ENCODE measurements at places on chromosomes 5 and 9.

DNA sequence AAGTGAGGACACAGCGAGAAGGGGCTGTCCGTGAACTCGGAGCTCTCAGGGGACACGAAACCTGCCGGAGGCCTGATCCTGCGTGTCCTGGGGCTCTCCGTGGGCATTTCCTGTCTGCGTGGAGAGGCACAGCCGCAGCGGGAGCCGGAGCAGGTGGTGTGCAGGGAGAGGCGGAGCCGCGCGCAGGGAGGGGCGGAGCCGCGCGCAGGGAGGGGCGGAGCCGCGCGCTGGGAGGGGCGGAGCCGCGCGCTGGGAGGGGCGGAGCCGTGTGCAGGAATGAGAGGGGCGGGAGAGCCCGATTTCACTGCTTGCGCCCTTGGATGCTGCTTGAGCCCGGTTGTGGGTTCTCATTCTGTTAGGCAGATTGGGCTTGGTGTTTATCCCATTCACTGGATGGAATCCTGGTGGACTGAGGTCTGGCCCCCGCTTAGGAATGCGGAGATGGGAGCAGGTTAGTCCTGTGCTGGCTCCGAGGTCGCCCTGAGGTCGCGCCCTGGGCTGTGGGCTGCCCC is 26.7 kb downstream of the NDUFS6 start:
- DNase-seq: peak; percentile 9

DNA sequence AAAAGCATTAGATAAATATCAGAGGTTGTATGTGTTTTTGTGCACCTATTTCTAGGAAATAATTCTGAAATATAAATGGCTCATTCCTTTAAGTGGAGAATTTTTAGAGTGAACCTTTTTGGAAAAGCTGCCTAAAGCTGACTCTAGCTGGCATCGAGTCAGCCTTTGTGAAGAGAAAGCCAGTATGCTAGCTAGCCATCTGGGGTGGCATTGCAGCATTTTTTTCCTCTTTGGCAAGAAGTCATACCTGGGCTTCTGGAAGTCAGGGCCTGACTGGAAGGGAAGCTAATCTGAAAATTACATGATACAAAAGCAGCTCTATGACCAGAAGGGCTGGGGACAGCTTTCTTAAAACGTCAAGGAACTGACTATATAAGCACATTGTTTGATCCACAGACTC is 19.7 kb downstream of the ANP32B start:
- DNase-seq: no peak

DNA sequence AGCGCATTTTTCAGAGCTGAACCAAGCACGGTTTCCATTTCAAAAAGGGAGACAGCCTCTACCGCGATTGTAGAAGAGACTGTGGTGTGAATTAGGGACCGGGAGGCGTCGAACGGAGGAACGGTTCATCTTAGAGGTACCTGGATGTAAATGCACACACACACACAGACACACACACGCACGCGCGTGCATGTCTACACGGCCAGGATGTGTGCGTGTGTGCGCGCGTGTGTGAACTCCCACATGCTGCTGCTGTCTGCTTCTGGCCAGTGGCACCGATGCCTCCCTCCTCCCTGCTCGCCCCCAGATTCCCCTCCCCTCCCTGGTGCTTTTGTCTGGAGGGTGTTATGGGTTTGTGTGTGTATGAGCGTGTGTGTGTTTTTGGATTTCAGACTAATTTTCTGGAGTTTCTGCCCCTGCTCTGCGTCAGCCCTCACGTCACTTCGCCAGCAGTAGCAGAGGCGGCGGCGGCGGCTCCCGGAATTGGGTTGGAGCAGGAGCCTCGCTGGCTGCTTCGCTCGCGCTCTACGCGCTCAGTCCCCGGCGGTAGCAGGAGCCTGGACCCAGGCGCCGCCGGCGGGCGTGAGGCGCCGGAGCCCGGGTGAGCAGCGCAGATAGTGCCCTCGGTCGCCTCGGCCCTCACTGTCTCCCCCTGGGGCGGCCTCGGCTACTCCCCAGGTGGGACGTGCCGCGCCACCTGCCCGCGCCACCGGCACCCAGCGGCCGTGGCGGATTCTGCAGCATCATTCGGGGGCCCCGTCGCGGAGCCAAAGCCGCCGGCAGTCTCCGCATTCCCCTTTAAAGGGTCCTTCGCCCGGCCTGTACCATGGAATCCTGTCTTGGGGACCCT is at the start of gene NTRK2:
NTRK2 (plus strand) TSS at position 442 of the 850 bp plus-strand sequence. CDS start 1,020 bp downstream, outside the sequence.
- DNase-seq: peak; percentile 29

DNA sequence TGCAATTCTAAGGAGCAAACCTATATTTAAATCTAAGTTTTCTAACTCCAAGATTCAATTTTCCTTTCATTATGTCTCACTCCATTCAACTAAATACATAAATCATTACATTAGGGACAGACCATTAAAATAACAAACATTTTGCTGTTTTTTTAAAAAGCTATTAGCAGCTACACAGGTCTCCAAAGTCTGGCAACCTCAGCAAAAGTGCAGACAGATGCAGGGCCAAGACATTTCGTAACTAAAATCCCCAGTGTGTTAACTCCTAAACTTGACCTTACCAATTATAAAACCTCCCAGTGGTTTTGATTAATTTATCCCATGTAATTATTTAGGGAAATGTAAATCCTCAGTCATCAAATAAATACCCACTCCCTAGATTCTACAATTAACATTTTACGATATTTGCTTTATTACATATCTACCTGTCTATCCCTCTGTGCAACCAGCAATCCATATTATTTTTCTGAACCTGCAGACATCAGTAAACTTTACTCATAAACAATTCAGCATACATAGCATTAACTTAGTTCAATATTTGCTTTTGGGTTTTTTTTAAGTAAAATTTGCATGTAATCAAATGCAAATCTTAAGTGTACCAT is 64.7 kb downstream of the RGS7BP start:
- no peak for DNase-seq

DNA sequence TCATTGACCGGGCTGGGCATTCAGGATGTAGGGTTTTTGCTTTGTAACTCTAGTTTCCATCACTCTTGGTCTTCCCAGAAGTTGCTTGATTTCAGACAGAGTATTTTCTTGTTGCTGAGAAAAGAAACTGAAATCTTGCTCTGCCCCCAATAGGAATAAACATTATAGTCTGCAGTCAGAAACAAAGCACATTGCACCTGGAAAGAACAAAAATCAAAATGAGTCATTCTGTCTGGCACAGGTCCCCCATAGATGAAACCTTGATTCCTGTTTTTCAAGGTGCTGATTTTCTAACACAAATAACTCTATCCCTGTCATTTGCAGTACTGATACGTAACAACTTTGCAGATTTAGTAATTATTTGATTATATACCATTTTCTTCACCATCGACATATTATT is 232.1 kb downstream of the FBXO4 start:
- DNase-seq: no peak

GRCh38 chr9:126428534-126429175 is 102.0 kb downstream of the MVB12B start:
- no peak for DNase-seq

- DNase-seq: no peak
These were observed 24.9 kb upstream of the ADRA1B start for GRCh38 chr5:159891371-159891770.

- DNase-seq: no peak
These were observed 115.5 kb upstream of the SPEF2 start for GRCh38 chr5:35502206-35502605.

- DNase-seq: peak; percentile 87
These were observed 1.4 kb downstream of the ATOSB start for GRCh38 chr9:35114113-35114839.

- DNase-seq: no peak
These were observed 2.2 kb downstream of the SARDH start for GRCh38 chr9:133735931-133736330.
